AG04450 (cell line): ENCODE measurements at places on chromosomes 16 and 17. TPM values are rescaled to one million over a fixed set of nuclear protein-coding genes. Genes with fewer than 3 reads are reported as not detected.

DNA sequence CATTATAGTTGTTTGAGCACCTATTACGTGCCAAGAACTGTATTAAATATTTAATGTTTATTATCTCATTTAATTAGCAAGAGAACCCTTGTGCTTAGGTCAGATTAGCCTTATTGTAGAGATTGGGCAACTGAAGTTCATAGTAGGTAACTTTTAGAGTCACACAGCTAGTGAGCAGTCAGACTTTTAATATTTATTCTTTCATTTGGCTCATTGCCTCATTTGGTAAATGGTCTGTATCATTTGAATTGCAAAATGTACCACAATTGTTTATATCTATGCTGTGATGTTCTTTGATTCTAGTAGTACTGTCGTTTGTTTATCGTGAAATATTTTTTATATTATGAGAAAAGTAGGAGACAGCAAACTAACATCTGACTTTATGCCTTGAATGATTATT, 7.6 kb downstream of the CLTC start:
- no peak for DNase-seq

GRCh38 chr17:231191-231965, 49.9 kb upstream of the DOC2B start:
- no peak for DNase-seq

ACSM5 gene
- not detected in 2 replicates for polyA plus RNA-seq

SLC12A3 gene
- not detected in 2 replicates for polyA plus RNA-seq

DNA sequence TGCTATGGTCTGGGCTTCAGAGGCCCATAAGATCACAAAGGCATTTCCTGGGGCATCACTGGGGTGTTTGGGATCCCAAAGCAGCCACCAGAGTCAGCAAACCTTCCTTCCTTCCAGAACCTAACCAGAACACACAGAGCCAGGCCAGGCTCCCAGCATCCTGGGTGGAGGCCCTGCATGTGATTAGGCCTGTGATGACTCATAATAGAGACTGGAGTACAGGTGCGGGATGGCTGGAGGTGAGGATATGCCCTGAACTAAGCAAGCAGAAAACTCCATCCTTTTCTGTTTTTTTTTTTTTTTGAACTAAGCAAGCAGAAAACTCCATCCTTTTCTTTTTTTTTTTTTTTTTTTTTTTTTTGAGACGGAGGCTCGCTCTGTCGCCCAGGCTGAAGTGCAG, 17.7 kb upstream of the GFOD2 start:
- no peak for DNase-seq

FAM117A gene
- polyA plus RNA-seq = 2.5 and 2.8 TPM in 2 replicates

DNA sequence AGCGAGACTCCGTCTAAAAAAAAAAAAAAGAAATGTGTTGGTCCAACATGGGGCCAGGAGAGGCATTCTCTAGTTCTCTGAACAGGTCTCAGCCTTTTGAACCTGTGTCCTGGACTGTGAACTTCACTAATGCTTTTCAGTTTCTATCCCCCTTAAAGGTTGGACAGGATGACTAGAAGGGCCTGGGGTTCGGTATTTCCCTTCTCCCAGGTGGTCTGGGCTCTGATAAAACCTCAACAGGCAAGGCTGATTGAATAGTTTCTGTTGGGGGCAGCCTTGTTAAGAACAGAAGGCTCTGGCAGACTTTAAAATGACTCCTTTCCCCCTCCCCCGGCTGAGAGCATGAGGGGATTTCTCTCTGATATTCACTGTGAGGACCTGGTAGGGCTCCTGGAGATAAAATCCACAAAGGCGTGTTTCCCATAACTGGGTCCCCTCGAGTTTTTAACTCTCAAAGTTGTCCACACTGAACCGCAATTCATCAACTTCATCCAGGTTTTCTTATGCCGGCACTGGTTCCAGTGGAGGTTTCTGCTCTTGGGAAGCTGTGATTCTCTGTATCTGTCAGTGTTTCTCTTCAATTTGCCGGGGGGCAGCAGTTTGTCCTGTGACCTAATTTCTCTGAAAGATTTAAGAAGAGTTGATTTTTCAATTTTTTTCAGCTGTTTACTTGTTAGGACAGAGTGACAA, 91.3 kb downstream of the METRNL start:
- DNase-seq = no peak

CA7 gene
- polyA plus RNA-seq = not detected in 2 replicates

DNA sequence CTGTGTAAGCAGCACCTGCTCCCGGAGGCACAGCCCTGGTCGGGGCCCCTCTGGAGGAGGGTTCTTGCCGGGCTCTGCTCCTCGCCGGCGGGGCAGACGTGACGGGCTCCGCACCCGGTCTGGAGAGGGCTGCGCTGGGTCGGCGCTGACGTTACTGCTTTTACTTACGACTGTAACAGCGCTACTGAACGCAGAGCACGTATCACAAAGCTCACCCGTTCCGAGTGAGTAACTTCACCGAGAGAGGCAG, 1.3 kb upstream of the RAB40C start:
- peak; percentile 23 for DNase-seq

DNA sequence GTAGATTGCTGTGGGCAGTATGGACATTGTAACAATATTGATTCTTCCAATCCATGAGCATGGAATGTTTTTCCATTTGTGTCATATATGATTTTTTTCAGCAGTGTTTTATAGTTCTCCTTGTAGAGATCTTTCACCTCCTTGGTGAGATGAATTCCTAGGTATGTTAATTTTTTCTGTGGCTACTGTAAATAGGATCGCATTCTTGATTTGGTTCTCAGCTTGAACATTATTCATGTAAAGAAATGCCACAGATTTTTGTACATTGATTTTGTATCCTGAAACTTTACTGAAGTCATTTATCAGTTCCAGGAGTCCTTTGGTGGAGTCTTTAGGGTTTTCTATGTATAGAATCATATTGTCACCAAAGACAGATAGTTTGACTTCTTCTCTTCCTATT, 19.7 kb upstream of the CDR2 start:
- DNase-seq = no peak

HOXB5 gene
- polyA plus RNA-seq = 9.4 and 9.8 TPM in 2 replicates

- DNase-seq = no peak
Observed at GRCh38 chr17:73591296-73592078, 52.8 kb downstream of the SDK2 start.

GRCh38 chr17:38881600-38882191, 11.8 kb downstream of the LASP1 start:
- no peak for DNase-seq

FAM171A2 gene
- 5.3 and 8.0 TPM in 2 replicates for polyA plus RNA-seq

GRCh38 chr16:11719171-11719570, 23.5 kb downstream of the TXNDC11 start:
- DNase-seq = no peak

GRCh38 chr17:3656353-3656752, 12.0 kb downstream of the TAX1BP3 start:
- no peak for DNase-seq

DNA sequence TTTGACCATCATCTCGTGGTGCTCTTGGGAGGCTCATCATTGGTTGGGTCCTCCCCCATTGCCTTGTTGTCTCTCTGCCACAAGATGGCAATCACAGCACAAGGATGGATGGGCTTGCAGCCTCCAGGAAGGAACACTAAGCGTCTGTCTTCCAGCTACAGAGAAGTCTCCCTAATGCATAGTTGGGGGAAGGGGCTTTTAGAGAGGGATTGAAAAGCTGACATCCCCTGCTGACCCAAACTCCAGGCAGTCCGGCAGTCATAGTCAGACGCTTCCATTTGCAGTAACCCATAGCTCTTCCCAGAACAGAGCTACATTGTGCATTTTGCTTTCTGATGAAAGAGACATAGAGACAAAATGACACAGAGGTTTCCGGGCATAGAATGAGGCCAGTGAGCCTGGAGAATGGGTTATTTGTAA, 111.4 kb downstream of the UTP18 start:
- DNase-seq = no peak

- DNase-seq = no peak
Observed at GRCh38 chr16:89094252-89094879, 714 bp downstream of the ACSF3 start.

DNA sequence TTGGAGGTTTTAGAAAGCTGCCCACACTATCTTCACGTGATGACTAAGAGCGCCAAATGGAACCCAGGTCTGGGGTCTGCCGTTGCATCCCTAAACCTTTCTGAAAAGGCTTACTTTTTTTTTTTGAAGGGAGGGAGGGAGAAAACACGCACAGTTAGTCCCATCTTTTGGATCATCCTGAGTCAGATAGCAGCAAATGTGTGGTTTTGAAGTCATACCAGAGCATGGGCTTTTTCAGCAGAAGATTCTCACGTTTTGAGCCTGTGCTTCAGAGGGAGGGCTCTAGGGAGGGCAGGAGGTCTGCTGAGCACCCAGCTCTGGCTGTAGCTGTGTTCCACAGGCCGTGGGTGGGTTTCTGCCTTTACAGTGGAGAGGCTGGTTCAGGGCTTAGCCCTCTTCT, 194.7 kb downstream of the SNX29 start:
- peak; percentile 18 for DNase-seq

DNA sequence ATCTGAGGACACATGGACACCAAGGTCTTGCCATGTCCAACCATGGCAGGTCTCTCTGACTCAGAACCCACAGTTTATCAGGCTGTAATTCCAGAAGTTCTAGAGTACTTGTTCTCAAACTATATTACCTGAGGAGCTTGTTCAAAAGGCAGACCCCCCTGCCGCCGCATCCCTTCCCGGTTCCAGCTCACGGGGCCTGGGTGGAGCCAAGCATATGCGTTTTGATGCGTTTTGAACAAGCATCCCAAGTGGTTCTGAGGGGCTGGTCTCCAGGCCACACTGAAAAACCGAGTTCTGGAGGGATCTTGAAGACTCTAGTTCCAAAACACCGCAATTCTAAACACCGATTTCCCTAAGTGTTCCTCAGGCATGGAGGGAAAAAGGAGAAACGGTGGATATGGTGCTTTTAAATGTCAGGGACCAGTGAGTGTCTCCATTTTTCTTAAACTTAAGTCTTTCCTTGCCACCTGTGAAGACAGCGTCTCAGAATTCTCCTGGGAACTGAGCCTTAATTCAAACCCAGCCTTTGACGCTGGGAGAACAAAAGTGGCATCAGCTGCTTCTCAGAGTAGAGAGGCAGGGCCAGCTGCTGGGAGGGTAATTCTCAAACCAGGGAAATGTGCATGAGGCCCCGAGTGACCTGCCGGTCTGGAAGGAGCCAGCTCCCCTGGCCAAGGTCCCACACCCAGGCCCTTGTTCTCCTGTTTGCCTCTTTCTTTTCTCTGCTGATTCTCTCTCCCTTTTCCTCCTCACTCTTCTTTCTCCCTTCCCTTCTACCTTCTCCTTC, 84.4 kb upstream of the PLCG2 start:
- no peak for DNase-seq
